ENCODE measurements at places on chromosomes 4 and X.

- peak; percentile 57 for DNase-seq
Measured at GRCh38 chr4:146654687-146655520, 16.2 kb downstream of the POU4F2 start.

DNA sequence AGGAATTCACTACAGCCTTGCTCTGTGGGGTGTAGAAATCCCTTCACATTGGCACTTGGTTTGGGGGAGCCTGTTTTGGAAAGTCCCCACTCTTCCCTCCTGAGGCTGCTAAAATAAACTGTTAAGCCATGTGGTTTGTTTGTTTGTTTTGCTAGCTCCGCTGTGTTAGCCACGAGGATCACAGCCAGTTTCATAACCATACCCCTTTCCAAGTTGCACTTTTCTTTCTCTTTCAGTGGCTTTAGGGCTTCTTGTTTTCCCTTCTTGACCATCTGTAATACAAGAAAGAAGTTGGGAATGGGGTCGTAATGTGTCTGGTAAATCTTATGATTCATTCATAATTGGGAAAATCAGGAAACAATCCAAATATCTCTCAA is 24.8 kb upstream of the UXT start:
- no peak for DNase-seq

DNA sequence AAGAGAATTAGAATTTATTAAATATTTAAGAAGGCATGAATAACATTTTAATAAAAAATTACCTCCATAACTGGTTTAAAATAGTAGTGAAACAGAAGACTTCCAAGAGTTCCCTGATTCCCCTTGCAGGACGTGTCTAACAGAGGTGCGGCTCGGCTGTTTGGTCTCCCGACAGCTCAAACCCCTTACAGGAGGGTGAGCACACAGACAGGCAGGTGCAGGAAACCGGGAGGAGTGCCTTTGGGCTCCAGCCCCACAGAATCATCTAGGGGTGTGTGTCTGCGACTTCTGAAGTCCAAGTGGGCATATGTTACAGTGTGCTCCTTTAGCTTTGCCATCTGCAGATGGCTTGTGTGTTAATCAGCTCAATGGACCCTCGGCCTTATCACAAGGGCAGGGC is 88.1 kb upstream of the CCSER1 start:
- DNase-seq = no peak

DNA sequence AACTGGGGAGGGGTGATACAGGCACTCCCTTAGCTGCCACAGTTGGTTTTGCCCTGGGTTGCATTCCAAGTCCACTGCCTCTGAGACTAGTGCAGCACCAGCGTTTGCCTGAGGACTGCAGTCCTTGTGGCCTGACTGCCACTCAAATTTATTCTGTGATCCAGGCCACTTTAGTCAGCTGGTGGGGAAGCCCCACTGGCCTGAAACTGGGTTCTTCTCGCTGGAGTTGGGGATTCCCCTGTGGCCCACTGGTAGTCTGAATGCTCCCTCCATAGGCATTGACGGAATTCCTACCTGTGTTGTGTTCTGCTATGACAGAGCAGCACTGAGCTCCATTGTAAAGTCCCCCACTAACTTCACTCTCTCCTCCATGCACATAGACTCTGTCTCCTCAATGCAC is 63.8 kb downstream of the PTPN13 start:
- no peak for DNase-seq

GRCh38 chr4:77466430-77466829 is 139.2 kb upstream of the CXCL13 start:
- DNase-seq = no peak

GRCh38 chrX:70434914-70435586 is 9.6 kb upstream of the DLG3 start:
- no peak for DNase-seq

DNA sequence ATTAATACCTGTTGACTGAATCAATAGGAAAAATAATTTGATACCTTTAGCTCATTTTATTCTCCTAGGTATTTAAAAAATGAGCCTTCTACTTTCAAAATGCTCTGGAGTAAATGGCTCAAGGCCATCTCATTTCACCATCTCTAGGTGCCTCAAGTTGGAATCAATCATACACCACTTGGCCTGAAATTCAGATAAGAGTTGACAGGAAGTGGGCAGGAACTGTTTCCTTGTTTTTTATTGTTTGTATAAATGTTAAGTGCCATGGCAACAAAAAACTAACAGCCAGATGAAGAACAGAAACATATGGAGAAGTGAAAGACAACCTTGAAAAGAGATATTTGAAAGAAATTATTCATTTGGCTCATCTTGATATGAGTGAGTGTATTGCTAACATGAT is 12.4 kb downstream of the LIMCH1 start:
- DNase-seq = no peak

DNA sequence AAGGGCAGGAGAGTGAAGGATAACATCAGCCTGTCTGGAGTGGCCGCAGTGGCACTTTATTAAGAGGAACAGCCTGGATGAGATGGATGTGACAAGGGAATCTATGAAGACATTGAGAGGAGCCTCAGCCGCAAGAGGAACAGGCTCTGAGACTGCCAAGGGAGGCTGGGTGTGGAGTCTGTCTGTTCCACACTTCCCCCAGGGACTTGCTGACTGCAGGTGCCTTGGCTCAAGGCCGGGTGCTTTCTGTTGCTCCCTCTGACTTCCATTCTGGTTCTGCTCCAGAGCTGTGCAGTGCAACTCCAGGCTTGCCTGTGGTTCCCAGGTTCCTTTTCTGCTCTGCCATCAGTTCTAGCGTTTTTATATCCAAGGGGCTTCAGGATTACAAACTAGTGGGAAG is 54.6 kb downstream of the FRMPD3 start:
- no peak for DNase-seq

DNA sequence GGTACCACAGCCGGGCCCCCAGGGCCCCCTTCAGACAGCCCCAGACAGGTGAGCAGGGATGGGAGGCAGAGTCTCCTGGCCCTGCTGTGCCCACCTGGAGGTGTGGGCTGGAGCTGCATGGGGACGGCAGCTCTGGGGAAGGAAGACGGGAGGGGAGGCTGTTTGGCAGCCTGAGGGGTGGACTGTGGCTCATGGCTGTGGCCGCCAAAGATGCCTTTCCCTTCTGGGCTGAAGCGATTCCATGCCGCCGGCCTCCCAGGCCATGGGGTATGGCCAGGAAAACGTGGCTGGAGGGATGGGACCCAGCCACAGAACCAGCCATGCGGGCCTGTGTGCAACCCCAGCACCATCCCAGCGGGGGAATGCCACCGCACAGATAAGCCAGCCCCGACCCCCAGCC is 65.7 kb downstream of the FAM53A start:
- DNase-seq = no peak

- no peak for DNase-seq
Measured at GRCh38 chrX:134444681-134445080, 15.3 kb upstream of the HPRT1 start.

DNA sequence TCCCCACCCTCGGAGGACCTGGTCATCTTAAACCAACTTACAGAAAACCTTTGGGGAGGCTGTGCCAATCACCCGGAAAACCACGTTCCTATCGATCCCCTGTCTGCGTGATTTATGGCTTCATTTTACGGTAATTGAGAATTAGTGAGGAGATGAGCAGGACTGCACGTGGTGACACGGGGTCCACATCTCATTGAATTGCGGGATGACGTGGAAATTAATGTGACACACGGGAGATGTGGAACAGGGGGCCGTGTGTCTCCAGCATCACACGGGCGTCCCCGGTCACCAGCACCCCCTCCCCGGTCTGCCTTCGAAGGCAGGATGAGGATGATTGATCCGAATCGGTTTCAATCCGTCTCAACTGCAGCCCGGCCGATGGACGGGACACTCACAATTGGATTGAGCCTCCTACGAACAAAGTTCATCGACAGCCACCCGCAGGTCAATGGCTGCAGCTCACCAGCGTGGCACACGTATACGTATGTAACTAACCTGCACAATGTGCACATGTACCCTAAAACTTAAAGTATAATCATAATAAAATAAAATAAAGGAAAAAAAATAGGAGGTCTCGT is 160.3 kb downstream of the SHOX start:
- DNase-seq = no peak

DNA sequence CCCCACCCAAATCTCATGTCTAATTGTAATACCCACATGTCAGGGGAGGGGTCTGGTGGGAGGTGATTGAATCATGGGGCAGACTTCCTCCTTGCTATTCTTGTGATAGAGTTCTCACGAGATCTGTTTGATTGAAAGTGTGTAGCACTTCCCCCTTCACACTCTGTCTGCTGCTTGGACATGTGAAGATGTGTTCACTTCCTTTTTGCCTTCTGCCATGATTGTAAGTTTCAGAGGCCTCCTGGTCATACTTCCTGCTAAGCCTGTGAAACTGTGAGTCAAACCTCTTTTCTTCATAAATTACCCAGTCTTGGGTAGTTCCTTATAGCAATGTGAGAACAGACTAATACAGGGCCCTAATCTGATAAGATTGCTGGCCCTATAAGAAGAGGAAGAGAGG is 1514.8 kb downstream of the RPA4 start:
- DNase-seq = no peak
